ENCODE measurements at places on chromosomes 4 and X.

- DNase-seq, result no peak
Measured at GRCh38 chr4:27308379-27308778, 447.7 kb downstream of the STIM2 start.

DNA sequence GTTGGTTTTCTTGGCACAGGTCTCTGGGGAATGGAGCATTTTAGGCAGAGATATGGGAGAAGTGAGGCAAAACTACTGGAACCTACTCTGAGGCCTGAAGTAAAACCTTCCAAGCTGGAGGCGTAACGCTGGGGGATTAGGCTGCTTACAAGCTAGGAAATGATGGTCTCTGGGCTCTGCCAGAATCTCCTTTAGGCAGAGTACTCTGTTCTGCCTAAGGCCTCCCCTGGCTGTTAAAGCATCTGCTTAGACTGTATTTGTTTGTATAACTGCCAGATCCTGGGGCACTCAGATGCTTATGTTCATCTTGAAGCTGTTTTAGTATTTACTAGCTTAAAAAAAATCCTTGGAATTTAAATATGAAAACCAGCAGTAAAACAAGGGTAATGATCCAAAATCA is 822.2 kb downstream of the RPA4 start:
- no peak for DNase-seq

DNA sequence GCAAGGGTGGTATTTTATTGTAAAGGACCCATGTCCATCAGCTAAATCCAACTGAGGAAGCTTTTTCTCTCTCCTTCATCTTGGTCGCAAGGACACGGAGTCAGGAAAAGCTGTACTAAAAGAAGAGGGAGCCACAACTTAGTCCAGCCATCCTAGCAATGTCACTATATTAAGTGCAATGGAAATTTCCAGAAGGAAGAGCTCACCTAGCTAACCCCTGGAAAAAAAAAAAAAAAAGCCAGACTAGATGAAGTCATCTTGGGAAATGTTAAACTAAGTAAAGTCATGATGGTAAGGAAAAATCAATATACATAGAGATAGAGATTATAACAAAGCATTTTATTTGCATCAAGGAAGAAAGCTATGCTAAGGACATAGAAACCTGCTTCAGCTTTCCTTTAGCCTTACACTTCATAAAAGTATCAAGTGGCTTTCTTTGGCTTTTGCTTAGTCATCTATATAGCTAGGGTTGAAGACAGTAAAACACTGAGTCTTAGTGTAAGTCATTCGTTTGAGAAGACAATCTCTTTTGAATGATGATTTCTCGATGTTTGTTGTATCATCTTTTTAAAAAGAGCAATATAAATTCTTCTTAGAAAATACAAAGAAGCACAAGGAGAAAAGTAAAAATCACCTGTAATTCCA is 18.6 kb upstream of the CA5B start:
- no peak for DNase-seq

GRCh38 chr4:9771034-9771433 is 10.4 kb upstream of the DRD5 start:
- DNase-seq, result no peak

- no peak for DNase-seq
Measured at GRCh38 chrX:108216405-108216804, 124.8 kb downstream of the ATG4A start.

- DNase-seq, result no peak
Measured at GRCh38 chr4:147813109-147813773, 81.4 kb downstream of the ARHGAP10 start.

DNA sequence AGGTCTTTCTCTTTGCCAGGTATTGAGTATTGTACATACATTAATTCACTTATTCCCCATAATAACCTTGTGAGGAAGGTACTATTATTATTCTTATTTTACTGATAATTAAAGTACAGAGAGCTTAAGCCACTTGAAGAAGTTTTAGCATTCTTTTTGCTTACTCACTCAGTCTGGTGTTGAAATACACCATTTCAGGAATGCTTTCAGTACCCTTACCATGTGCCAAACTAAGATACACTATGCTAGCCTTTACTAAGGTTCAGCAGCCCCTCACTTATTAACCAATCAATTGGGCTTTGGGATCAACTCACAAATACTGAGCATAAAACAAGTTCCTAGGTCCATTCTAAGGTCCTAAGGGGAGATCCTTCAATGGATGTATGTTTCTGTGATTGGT is 179.0 kb upstream of the FGF13 start:
- no peak for DNase-seq

- no peak for DNase-seq
Measured at GRCh38 chr4:52051213-52051614, at the start of gene SPATA18. Gene SPATA18 (plus strand): TSS chr4:52051304. CDS start chr4:52051705, 401 bp downstream.

DNA sequence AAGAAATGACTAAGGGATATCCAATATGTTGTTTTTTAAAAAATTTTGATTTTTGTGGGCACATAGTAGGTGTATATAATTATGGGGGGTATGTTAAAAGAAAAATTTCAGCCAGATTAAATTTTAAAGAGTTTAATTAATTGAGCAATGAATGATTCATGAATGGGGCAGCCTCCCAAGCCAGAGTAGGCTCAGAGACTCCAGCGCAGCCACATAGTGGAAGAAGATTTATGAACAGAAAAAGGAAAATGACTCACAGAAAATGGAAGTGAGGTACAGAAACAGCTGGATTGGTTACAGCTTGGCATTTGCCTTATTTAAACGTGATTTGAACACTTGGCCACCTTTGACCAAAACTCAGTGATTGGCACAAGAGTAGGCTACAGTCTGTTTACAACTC is 91.7 kb downstream of the SPATA18 start:
- DNase-seq, result no peak

DNA sequence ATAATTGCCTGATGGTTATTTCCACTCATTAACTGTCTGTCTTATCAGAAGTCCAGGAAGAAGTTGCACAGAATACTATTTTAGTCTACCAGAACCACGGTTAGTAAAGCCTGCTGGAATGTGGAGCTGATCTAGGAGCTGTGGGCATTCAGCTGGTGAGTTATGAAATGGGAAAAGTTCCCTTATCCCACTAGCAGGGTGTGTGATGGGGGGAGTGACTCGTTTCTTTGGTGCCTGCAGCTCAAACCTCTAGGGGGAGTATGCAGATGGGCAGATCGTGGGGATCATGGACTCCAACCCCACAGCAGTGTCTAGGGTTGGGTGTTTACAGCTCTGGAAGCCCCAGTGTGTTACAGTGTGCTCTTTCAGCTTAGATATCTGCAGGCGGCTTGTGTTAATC is 305.7 kb upstream of the BOD1L1 start:
- DNase-seq, result no peak

DNA sequence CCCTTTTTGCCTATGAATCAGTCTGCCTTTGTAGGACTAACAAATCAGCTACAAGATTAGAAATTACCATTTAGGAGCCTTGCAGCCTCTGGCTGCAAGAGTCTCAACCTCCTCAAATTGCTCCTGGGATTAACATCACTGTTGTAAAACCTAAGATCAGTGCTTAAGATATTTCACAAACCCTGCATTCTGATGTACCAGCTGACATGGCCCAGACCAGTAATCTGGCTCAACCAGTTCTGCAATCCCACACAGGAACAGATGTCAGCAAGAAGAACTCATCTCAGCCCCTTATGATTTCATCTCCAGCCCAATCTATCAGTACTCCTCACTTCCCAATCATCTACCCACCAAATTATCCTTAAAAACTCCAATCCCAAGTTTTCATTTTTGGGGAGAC is 32.5 kb upstream of the AADAT start:
- no peak for DNase-seq

- no peak for DNase-seq
Measured at GRCh38 chr4:21879187-21879586, 69.4 kb downstream of the KCNIP4 start.

- no peak for DNase-seq
Measured at GRCh38 chrX:19991350-19991718, 473 bp upstream of the BCLAF3 start.

DNA sequence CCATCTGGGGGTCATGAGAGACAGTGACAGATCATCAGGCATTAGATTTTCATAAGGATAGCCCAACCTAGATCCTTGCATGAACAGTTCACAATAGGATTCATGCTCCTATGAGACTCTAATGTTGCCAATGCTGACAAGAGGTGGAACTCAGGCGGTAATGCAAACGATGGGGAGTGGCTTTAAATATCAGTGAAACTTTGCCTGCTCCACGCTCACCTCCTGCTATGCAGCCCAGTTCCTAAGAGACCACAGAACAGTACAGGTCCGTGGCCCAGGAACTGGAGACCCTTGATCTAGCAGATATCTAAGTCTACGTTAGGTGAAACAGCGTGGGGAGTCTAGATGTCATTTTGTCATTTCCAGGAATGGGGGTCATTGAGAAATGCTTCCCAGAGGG is 165.7 kb downstream of the OR13H1 start:
- DNase-seq, result no peak

DNA sequence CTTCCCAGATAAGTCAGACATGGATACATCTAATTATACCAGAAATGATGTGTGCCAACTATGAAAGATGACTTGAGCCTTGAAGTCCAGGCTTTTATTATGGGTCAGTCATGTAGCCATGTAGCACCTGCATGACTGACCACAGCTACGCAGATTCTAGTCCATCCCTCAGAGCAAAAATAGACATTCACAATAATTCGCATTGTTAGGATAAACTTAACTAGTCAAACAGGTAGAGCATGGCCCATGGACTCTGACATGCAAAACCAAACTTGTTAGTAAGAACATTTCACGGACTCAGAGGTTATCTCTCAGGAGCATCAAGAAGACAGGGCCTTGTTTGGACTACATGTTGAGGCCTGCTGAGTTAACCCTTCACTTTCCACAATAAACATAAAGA is 132.6 kb downstream of the PWWP3B start:
- DNase-seq, result no peak

GRCh38 chrX:18457000-18457399 is 31.6 kb downstream of the CDKL5 start:
- no peak for DNase-seq

DNA sequence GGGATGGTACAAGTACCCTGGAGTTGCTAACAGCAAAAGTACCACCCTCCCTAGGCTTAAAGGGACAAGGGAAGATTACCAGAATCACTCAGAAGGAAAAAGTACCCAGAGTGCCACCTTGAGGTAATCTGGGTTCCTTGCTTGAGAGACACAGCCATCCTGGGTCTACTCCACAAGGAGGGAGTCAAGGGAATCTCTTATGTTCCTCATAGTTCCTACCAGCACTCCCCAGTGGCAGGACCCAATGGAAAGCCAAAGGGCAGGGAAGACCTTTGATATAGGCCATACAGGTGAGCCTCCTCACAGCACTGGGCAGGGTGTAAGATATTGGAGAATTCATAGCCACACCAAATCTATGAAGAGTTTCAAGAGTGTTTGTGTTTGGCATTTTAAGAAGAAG is 5.7 kb downstream of the IL2 start:
- DNase-seq, result no peak

- DNase-seq, result no peak
Measured at GRCh38 chr4:4542774-4543485, 1.1 kb upstream of the STX18 start.

- DNase-seq, result no peak
Measured at GRCh38 chrX:78333521-78333920, 6.1 kb upstream of the CYSLTR1 start.

DNA sequence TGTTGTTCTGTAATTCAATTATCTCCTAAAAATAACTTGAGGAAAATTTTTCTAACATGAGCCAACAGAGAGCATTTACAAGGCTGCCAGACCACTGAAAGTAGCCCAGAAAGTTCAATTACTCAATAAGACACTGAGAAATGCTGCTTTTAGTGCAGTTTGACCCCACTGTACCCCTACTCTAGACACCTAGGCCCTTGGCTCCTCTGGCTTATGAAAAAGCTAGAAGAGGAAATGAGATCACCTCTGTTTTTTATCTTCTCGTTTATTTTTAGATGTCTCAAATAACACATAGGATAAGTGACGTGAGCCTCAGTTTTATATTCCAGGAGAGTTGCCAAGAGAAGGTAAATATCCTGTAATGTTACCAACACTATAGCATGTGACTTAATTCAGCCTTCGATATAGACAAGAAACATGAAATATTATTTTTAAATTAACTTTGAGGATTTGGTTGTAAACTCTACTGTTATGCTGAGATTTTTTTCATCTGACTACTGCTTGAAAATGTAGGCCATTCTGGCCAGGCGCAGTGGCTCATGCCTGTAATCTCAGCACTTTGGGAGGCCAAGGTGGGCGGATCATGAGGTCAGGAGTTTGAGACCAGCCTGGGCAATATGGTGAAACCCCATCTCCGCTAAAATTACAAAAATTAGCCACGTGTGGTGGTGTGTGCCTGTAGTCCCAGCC is 24.4 kb downstream of the TNIP3 start:
- no peak for DNase-seq

- DNase-seq, result no peak
Measured at GRCh38 chr4:2828758-2829181, 14.9 kb upstream of the ADD1 start.

DNA sequence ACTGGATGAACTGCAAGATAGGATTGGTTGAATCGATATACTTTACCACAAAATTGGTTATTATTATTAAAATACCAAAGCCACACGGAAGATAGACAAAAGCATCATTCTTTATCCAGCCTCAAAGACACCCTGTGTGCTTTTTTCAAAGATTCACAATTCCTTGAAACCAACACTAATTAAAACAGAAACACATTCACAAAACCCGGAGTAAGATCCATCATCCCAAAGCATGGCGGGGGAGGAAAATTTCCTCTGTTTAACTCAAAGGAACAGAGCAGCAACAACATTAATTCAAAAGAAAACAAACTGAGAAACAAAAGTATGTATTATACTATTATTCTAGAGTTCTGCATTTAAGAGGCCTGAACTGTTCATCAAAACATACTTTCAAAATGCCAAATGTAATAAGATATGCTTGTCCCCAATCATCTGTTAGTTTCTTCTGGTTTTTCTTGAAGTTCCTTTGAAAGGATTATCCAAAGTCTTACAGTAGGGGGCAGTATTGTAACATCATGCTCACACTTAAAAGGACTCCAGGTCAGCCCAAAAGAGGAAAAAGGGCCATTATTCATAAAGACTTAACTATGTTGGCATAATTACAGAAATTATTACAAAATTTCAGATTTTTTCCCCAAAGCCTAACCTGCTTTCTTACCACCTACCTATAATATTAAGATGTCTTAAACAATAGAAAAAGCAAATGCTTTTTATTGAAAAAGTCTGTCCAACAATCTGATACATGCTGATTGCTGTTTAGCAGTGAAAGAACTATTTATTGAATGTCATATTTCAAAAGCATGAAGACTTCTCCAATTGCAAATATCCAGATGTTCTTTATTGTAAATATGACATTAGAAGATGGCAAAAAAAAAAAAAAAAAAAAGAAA is 168.7 kb downstream of the SCFD2 start:
- DNase-seq, result no peak

- no peak for DNase-seq
Measured at GRCh38 chr4:15006416-15007024, 4.2 kb downstream of the CPEB2 start.

DNA sequence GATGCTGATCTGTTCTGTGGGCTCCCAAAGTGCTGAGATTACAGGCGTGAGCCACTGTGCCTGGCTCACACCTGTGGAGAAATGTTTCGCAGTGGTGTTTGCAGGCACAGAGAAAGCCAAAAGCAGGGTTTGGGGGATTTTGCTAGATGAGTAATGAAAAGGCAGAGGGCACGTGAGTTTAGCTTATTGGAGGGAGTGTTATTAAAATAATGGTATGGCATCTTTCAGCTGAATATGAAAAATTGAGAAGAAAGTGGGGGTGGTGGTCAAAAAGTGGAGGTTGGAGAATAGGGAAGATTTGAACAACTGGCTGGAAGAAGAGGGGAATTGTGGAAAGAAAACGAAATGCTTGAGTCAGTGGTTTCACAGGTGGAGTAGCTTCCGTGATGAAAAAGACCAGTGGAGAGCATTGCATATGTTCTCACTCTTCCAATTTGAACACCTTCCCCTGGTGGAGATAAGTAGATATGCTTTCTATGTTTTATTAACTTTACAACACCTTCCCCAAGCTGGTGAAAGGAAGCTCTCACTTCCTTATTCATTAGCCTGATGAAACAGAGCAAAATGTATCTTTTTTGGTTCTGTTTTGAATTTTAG is 1.1 kb upstream of the CHST7 start:
- DNase-seq, result no peak
